ENCODE measurements at places on chromosomes 16 and 17.

DNA sequence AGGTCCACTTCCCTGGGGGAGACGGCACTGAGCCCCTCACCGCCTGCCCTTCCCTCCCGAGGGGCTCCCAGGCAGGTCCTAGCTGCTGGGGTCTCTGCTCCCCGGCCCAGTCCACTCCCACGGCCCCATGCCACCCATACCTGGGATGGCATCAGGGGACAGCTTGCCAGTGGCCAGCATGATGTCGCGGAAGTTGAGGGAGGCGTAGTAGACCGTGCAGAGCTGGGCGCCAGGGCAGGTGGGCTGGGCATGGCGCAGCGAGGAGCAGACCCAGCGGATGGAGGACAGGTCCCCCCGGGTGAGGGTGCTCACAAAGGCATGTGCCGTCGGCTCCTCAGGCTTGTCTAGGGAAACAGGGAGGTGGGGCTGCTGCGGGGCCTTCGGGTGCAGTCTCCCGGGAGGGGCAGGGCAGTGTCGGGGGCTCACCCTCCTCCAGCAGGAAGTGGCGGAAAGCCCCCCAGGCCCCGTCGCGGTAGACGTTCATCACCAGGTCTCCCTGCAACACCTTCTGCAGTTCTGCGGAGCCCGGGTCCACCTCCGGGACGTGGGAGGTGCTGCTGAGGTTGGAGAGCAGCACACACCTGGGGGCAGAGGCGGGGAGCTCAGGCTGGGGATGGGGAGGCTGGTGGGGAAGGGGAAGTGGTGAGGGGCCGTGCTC, 13.5 kb downstream of the FASN start:
- DNase-seq: no peak

DNA sequence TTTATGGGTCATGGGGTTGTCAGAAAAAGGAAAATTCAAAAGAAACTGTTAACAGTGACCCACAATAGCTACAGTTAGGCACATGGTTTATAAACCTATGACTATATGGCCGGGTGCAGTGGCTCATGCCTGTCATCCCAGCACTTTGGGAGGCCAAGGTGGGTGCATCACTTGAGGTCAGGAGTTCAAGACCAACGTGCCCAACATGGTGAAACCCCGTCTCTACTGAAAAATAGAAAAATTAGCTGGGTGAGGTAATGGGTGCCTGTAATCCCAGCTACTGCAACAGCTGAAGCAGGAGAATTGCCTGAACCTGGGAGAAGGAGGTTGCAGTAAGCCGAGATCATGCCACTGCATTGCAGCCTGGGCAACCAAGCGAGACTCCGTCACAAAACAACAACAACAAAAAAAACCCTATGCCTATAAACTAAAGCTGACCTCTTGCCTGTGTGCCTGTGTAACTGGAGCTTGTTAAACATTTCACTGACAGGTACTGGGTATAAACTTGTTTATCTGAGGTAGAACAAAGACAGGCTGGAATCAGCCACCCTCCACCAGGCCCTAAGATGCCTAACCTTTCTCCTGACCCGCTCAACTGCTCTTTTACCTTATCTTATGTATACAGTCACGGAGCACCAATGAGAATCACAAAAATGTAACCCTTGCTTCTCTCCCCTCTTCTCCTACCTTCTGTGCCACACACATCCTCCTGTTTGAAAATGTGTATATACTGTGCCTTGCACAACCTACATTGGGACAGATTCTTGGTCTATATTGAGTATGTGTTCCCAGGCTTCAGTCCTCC, 62.9 kb upstream of the ATF7IP2 start:
- DNase-seq: no peak

- DNase-seq: no peak
Observed at GRCh38 chr17:81708739-81709185, 3.3 kb upstream of the SLC25A10 start.

DNA sequence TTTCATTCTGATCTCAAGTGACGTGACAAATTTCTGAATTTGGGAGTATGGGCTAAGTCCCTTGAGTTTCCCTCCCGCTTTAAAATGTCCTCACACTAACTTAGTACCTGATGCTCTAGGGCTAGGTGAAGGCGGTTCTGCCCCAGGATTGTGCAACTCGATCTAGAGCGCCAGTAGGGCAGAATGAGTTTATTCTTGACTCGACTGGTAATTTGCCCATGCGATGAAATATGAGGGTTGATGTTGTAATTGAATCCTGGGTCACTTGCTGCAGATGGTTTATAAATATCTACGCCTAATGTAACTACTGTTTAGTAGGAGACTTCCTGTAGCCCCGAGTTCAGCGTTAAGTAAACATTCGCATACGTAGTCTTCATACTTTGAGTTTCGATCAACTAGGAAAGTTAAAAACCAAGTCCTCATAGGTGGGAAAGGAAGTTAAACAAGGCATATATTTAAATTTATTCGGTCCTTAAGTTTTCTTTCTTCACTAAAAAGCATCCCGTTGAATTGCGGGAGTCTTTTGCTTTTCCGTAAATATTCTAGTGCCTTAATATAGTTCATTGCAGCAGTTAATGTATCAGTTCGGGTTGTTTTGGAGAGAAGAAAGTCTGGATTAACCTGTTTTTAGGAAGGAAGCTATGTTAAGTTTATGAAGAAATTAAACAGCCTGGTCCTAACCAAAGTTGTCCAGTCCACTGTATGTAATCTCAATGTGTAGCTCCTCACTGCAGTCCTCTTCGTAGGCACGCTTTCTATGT, 1.6 kb downstream of the CTCF start:
- no peak for DNase-seq

DNA sequence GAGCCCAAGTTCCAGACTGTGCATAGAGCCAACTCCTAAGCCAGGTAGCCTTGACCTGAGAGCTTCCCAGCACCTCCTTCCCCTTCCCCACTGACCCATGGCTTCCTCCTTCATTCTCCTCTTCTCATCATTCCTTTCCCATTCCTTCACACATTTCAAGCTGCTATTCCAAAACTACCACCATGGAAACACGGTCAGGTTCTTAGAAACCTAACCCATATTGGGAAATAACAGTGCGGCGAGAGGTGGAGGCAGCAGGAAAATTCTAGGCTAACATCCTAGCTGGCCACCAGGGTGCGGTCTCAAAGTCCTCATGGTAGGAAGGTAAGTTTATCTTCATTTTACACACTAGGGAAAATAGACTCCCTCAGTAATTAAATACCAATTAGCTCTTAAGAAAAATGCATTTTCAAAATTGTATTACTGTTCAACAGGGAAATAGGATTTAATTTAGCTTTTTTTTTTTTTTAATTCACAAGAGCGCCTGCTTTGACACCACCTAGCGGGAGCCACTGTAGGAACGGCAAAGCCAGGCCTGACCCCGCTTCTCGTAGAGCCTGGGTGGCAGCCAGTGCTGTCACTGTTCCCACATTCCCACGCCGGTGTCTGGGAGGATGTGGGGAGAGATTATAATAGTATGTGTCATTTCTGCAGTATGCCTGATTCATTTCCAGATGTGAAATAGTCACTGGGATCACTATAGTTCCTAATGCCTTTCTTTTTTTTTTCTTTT, 14.0 kb upstream of the SPHK1 start:
- no peak for DNase-seq

DNA sequence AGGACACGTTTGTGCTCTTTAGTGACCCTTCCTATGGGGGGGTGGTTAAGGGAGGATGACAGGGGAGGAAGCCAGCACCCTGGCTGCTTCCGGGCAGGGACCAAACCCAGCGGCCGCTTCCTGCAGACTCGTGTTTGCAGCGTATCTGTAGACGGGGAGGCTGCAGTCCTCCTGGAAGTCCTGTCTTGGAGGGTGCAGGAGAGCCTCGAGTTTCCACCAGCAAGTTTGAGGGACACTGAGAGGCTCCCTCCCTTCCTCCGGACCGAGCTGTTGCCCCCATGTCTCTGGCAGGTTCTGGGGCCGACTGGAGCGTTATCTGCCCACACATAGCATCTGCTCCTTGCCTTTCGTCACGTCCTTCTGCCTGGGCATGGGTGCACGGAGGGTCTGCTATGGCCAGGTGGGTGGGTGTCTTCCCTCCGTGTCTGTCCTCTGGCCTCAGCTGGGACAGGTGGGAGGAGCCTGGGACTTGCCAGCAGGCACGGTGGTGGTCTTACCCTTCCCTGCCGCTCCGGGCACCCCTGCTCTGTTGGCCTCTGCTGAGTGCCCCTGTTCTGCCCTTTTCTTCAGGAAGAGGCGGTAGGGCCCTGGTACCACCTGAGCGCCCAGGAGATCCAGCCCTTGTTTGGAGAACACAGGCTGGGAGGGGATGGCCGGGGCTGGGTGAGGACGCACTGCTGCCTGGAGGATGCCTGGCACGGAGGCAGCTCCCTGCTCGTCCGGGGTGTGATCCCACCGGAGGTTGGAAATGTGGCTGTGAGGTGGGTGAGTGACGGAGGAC, 8.8 kb downstream of the ENGASE start:
- no peak for DNase-seq

GRCh38 chr16:86986809-86987487, 330.2 kb downstream of the C16orf95 start:
- DNase-seq: no peak

DNA sequence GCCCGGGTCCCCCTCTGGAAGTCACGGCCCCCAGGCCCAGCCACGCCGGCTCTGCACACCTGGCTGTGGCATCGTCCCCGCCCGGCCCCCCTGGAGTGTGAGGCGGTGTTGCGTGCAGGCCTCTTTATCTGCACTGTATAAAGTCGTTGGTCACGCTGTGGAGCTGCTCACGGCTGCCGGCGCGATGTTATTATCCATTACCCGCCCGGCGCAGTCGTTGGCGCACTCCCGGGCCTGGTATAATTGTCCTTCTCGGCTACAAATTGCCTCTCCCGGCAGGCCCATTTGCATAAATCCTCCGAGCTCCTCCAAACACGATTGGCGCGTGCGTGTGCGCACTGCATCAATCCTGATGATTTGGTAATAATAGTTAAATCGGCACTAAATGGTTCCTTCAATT, 57.8 kb downstream of the BAHCC1 start:
- DNase-seq: no peak

All from caudate nucleus (tissue), 63 donors.